ENCODE measurements at places on chromosomes 4 and X.

- DNase-seq: no peak
Measured at GRCh38 chrX:85114776-85115175, 111.1 kb downstream of the APOOL start.

DNA sequence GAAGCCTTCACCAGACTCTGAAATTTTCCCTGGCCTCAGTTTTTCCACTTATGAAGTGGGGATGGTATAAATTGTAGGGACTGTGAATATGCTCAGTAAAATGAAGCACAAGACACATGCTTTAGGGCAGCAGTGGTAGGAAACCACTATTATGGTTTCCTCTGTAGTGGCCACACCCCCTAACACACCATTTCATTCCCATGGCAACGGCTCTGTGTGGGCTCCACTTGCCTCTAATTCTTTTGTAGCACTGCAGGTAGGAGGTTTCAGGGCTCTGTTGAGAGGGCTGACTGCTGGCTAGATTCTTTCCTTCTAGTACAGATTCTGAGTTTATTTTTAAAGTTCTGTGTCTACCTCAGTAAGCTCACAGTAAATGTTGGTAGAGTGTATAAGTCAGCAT is 3.5 kb upstream of the VMA21 start:
- no peak for DNase-seq

- DNase-seq: no peak
Measured at GRCh38 chr4:106329041-106329618, 12.8 kb downstream of the AIMP1 start.

GRCh38 chrX:78514852-78515251 is 144.3 kb downstream of the RTL3 start:
- no peak for DNase-seq
